ENCODE measurements at places on chromosomes 11 and 22. TPM values are rescaled to one million over a fixed set of nuclear protein-coding genes. Genes with fewer than 3 reads are reported as not detected.
A peak's percentile ranks its signal among the peaks of the same experiment; 100 is the strongest.

DNA sequence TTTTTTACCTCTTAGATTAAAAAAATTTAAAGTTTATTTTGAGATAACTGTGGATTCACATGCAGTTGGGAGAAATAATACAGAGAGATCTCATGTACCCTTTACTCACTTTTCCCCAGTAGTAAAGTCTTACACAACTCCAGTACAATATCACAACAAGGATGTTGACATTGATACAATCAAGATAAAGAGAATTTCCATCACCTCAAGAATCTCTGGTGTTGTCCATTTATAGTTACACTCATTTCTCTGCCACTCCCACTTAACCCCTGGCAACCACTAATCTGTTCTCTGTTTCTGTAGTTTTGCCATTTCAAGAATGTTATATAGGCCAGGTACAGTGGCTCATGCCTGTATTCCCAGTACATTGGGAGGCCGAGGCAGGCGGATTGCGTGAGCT is 10.5 kb upstream of the ZBED5 start:
- DNase-seq, result no peak

DNA sequence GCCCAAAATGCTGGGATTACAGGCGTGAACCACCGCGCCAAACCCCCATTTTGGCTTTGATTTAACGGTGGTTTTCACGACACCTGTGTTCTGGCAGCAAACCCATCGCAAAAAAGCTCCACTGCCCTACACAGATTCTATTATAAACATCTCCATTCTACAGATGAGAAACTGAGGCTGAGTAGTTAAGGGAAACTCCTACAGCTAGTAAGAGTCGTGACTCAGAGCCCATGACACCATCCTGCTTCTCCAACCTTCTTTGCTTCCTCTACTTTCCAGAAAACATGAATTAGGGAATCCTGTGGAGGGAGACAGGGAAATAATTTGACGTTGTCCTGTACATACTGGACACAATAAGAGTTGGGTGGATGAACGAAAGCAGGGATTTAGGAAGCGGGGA is 429 bp upstream of the SNX15 start:
- DNase-seq, result no peak

GRCh38 chr11:8019314-8020243 is 32.4 kb downstream of the EIF3F start:
- no peak for DNase-seq

DNA sequence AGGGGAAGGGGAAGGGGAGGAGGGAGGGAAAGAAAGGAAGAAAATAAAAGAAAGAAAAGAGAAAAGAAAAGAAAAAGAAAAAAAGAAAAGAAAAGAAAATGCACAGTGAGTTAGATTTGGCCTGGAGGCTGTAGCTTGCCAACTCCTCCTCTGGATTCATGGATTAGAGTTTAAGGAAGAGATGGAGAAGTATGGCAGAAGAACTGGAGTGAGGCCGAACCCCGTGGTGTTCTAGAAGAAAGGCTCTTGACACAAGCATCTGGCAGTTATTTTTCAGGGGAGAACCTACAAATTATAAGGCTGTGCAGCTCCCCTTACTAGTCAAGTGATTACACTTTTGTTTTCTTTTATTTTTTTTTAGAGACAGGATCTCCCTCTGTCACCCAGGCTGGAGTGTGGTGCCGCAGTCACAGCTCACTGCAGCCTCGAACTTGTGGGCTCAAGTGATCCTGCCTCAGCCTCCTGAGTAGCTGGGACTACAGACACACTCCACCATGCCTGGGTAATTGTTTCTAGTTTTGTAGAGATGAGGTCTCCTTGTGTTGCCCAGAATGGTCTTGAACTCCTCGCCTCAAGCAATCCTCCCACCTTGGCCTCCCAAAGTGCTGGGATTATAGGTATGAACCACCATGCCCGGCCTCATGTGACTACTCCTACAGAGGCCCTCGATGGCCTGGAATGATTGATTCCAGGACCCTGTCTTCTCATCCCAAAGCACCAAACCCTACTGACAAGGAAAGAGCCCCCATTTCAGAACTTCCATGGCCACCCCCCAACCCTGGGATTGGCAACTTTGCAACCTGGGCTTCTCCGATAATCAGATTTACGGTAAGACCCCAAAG is 19.5 kb downstream of the ZNF74 start:
- DNase-seq, result no peak

DNA sequence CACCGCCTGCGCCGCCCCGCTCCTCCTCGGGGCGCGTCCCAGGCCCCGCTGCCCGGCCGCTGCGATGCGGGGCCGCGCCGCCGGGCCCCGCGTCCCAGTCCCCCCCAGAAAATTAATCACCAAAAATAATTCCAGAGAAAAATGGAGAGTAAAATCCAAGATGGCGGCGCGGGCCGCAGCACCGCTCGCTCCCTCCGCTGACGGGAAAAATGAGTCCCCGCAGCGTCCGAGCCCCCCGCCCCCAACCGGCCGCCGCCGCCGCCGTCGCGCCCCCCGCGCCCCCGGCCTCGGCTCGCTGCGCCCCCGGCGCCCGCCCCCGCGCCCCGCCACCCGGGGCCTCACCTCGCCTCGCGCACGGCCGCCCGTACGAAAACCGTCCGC is at the start of gene KMT5B:
TSS of gene KMT5B (minus strand) at position 162 of the 381 bp plus-strand sequence. CDS start 23,220 bp downstream, outside the sequence.
- DNase-seq, result no peak

DNA sequence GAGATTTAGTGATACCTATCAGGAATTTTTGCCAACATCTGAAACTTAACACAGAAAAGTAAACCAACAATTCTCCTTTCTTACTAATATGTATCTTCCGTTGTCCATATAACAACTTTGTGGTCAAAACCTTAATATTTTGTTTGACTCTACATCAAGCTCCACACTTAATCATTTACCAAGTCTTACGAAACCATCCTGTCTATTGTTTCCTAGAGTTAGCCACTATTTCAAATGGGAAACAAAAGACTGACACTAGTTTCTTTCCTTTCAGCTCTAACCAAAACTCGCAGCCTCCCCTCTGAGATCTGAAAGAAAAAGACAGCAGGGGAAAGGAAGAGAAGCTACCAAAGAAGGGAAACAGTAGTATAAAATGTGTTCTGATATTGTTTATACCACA is 26.5 kb upstream of the PRDM10 start:
- DNase-seq, result no peak

The CLMP gene
- total RNA-seq, result 90.5 TPM

The PGR gene
- total RNA-seq, result 2.0 TPM

DNA sequence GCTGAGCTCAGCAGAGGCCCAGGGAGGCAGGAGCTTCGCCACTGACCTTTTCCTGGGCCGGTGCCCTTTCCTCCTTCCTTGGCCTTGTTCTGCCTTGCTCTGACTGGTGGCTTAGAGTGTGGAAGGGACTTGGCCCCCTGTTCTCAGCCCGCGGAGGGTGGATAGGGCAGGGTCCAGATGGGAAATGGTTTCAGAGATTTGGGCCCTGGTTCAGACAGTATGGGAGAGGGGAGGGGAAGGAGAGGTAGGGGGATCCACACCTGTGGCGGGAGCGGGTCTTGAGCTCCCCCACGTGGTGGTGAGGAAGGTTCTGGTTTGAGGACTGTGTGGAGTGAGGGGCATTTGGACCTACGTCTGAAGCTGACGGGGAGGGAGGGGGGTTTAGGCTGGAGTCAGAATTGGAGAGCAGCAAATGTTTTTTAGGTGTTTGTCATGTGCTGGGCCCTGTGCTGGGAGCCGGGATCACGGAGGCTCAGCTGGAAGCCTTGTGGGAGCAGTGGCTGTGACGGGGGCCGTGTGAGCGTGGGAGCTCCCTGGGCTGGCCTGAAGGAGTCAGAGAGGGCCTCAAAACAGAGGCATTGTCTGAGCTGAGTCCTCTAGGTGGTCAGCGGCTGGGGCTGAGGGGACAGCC is 27.2 kb downstream of the SHANK3 start:
- no peak for DNase-seq

The CD3E gene
- 0.90 TPM for total RNA-seq

The IFITM10 gene
- 19.8 TPM for total RNA-seq

- DNase-seq, result no peak
Measured at GRCh38 chr11:41895081-41895480, 435.6 kb upstream of the LRRC4C start.

DNA sequence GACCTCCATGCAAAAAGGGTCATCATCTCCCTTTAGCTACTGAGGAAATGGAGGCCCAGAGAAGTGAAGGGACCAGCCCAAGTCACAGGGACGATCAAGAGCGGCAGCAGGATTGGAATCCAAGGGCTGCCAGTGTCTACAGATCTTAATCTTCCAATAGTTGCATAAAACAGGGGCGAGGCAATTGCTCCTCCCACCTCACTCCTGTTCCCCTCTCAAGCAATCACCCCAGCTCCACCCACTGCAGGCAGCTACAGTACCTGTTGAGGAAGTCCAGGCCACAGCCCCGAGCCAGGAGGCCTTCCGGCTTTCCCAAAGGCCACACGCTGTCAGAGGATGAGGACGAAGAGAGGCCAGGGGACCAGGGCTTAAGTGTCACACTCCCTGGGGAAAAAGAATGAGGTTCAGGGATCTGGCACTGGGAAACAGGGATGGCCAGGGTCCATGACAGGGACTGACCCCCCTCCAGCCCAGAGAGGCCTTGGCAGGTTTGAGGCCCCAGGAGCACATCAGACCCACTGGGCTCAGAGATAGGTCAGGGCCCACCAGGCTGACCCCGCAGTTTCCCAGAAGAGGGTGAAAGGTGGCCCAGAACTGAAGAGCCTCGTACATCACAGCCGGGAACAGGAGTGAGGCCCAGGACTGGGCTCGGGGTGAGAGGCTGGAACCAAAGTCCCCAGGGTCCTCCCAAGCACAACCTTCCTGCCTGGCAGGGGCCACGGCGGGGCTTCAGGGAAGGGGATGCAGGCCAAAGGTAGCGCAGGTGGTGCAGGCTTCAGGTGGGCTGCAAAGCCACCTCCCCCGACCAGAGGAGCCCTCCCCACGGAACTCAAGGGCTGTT is 16.4 kb upstream of the MFNG start:
- no peak for DNase-seq

GRCh38 chr11:121615501-121615900 is 162.7 kb upstream of the SORL1-AS1 start:
- no peak for DNase-seq

DNA sequence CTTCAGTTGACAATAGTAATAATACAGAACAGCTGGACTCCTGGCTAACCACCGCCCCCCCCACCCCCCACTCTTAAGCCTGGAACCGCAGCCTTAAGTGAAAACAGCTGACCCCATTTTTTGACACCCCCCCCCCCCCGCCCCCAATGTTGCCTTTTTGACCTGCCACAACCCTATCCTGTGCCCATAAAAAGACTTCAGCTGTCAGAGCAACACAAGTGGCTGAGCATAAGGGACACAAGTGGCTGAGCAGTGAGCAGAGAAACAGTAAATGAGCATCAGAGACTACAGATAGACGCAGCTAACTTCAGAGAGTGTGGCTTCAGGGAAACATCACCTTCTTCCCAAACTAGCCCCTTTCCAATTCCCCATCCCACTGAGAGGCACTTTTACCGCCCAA is 1493.8 kb downstream of the LRRC4C start:
- no peak for DNase-seq

GRCh38 chr11:28083118-28083517 is 24.8 kb downstream of the KIF18A start:
- no peak for DNase-seq

DNA sequence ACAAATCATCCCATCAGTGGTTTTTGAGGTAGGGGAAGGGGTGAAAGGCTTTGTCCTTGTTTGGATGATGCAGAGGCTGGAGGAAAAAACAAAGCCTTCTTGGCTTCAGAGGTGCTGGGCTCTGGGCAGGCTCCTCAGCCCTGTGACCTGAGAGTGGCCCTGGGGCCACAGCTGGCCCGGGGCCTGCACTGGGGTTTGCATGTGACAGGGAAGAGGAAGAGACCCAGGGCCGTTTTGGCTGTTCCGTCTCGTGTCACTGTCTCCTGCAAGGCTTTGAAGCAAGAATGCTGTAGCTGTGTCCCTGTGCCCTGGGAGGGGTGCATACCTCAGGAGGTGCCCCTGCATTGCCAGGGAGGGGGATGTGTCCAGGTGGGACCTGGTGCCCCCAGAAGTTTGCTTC is 12.6 kb downstream of the ARHGAP8 start:
- no peak for DNase-seq

GRCh38 chr11:71251151-71251721 is 1.1 kb downstream of the SHANK2 start:
- DNase-seq, result no peak

- DNase-seq, result no peak
Measured at GRCh38 chr11:35257281-35257680, 118.3 kb downstream of the CD44 start.

- no peak for DNase-seq
Measured at GRCh38 chr11:8698379-8698851, 15.8 kb downstream of the RPL27A start.

The NNMT gene
- total RNA-seq, result 520 TPM

DNA sequence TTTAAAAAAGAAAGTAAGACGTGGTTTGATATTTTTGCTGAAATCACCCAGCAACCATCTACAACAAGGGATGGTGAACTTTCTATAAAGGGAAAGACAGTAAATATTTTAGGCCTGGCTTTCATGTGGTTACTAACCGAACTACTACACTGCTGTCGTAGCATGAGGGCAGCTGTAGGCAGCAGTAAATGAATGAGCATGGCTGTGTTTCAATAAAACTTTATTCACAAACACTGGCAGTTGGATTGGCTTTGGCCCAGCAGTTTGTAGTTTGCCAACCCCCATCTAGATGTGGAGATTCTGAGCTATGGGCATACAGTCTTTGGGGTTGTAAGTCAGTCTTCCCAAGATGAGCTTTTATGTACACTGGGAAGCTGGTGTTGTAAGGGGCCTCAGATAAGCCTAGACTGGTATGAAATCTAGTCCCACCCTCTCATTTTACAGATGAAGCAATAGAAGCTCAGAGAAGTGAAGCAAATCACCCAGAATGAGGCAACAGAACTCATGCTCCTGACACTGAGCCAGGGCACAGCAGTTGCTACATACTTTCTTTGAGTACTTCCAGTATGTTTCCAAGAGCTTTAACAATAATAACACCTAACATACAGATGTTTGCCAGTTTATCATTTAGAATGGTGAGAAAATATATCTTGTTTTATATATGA is 204.4 kb downstream of the ADAMTS15 start:
- peak; percentile 56 for DNase-seq

DNA sequence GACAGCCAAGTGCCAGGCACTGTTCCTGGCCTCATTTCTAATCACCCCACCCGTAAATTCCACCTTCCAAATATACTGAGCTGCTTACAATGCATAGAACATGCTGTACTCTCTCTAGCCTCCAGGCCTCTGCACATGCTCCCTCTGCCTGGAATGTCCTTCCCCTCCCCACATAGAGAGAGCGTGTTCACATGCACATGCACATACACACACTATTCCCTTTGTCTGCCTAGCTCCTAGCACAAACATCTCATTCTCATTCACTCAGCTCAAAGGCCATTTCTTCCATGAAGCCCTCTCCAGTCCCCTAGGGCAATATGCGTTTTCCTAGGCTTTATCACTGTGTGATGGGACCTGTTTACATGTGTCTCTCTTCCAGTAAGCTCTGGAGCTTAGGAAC is 144.6 kb downstream of the WT1 start:
- no peak for DNase-seq

Measured in tibial nerve (tissue), 4 donors.